ENCODE measurements at places on chromosomes 2 and 18.

DNA sequence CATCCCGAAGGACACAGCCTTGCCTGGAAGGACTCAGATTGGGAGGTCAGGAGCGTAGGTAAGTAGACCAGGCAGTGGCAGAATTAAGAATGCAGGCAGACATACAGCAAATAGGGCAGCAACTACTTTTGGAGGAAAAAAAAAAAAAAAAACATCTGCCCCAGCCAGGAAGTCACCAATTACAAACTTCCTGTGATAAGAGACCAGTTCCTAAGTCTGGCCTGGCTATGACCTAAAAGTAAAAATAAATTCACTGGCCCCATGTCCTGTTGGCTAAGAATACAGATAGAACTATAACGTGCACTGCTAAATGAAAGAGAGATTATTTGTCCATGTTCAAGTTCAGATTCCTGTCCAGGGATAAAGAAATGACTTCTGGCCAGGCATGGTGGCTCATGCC, 45.2 kb upstream of the NOSTRIN start:
- no peak for DNase-seq

DNA sequence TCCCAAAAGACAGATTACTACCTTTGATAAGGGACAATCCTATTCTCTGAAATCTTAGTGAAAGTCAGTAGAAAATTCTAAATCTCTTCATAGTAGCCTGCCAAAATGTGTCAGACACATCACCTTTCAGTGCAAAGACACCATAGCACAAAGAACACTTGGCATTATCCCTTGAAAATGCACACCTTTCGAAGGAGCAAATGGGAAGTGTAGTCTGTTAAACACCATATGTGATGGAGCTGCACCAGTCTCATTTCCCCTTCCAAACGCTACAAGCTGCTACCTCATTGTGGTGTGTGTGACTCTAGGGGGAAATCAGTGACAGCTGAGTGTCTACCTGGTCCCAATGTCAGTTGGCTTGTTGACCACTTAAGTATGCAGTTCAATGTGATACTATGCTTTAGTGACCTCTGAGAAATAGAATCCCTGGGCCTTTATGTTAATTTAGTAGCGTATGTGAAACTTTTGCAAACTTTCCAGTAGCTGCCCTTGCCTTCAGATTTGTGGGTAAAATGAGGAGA, 551.7 kb downstream of the ARHGAP15 start:
- DNase-seq = no peak

DNA sequence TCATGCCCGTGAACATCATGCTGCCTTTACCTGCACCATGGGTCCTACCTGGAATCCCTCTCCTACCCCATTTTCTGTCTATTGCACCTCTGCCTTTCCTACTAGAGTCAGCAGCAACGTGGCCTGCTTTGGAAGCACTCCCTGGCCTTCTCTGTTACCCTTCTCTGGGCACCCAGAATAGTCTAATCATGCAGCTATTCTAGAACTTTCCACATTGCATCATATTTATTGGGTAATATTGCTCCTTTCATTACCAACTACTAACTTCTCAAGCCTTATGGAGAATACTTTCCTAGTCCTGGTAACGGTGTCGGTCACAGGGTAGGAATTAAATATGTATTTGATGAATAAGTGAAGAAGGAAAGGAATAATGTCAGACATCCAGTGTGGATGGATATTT, 33.3 kb upstream of the CREG2 start:
- no peak for DNase-seq

DNA sequence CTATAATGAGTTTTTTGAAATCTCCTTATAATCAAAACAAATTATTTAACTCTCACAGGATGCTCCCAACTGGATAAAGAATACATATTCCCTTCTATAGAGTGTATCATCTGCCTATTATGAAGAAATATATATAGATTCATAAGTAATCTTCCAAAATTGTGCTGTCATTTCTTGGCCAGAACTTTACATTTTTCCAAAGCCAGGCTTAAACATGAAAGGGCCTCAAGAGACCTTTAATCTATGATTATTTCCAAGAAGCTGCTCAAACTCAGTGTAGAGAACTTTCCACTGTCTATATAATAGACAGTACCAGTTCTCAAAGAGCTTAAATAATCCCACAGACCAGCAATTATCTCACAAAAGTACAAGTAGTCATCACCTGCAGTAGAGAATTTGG, 211.0 kb downstream of the AKAIN1 start:
- DNase-seq = no peak

GRCh38 chr2:227623226-227623625, 5.9 kb downstream of the SCYGR4 start:
- DNase-seq = no peak

GRCh38 chr2:12436483-12436882, 280.3 kb upstream of the TRIB2 start:
- no peak for DNase-seq

- peak; percentile 3 for DNase-seq
These were observed 135.3 kb downstream of the INSIG2 start for GRCh38 chr2:118223511-118223991.

DNA sequence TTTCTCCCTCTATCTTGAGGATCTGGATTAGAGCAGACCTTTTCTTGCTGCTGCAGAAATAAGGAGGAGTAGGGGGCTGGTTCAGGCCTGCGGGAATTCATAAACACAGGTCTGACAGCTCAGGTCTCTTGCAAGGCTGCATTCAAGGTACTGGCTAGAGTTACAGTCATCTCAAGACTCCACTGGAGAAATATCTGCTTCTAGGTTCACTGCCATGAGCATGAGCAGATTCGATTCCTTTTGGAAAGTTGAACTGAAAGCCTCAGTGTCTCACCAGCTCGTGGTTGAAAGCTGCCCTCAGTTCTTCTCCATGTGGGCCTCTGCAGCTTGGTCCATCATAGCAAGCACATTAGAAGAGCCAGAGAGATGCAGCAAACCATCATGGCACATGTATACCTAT, 124.4 kb upstream of the SETBP1 start:
- no peak for DNase-seq

GRCh38 chr18:5975111-5976002, 80.0 kb upstream of the TMEM200C start:
- DNase-seq = peak; percentile 31

DNA sequence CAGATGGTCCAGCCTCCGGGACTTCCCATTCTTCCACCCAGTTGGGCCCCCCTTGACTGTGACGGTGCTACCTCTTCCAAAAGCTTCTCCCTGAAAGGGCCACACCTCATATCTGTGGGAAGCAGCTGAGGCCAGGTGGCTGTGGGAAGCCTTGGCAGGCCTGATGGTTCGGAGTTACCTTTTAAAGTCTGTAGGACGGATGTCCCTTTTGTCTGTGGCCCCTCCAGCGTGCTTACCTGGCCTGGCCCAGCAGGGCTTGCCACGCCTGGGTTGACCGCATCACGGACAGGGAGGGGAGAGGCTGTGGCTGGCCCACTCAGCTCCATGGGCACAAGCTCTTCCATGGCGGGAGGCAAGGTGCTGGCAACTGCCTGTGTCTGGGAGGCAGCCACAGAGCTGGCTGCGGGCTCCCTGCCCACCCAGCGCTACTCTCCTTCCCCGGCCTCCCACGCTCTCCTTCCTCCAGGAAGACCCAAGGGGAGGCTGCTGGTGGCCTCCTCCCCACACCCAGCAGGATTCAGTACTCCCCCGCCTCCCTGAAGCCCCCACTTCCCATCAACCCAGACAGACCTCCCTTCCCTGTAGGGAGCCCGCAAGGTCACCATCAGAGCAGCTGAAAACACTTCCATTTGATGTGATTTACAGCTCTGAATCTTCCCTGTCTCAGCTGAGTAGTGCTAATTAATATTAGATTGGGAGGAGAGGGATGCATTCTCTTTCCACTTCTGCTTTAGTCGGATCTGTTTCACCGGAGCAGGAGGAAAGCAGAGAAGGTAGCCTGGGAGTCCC, 52.8 kb downstream of the EDAR start:
- no peak for DNase-seq

GRCh38 chr2:44001716-44002115, 5.9 kb upstream of the LRPPRC start:
- DNase-seq = no peak

- DNase-seq = no peak
These were observed 16.2 kb downstream of the SETBP1 start for GRCh38 chr18:44696892-44697291.

DNA sequence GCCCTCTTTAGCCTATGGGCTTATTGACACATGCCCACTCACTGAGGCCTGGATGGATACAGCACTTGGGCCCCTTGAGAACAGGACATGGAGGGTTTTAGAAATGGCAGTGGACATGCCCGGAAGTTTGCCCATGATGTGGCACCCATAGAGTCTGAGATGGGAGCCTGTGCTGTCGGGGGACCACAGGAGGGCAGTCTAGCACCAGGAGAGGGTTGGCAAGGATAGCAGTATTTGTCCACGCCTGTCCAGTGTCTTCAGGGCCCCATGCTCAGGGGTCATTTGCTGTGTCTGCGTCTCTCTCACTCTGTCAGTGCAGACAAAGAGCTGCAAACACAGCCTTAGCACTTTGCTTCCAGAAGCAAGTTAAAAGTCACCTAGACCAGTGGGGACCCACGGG, 48.7 kb downstream of the IL1RL2 start:
- DNase-seq = peak; percentile 18

GRCh38 chr2:575030-575726, 102.0 kb downstream of the TMEM18 start:
- DNase-seq = no peak

DNA sequence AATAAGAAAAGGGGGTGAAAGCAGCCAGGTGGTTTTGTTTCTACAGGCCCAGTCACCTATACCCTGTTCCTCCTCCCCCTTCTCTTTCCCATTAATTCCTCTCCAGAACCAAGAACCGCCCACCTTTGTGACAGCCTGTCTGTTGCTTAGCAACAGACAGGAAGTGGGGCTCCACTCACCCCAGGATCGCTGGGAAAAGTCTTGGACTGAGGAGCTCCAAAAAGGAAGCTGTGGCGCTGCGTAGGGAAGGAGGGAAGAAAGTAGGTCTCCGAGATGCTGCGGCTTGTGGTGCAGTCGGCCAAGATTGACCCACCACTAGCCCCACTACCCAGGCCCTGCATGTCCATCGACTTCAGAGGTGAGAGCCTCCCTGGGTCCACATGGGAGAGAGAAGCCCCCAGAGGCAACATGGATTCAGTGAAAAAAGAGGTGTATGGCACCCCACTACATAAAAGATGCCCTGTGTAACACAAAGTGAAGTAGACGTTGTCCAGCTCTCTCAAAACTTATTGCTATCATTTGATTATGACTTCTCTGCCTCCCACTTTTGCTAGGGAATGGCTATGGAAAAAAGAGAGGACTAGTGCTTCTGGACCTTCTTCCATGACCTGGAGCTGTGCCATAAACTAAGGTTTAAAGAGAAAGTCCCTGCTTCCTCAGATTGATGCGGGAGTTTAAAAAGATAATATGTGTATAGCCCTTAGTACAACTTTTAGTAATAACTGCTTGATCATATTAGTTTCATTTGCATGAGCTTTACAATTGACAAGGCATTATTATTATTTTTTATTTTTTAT, at the start of gene FER1L5:
TSS of gene FER1L5 (plus strand) at position 201 of the 797 bp plus-strand sequence. CDS start at position 274, 73 bp downstream.
- no peak for DNase-seq

GRCh38 chr18:69734536-69734935, 213.1 kb downstream of the CD226 start:
- no peak for DNase-seq

DNA sequence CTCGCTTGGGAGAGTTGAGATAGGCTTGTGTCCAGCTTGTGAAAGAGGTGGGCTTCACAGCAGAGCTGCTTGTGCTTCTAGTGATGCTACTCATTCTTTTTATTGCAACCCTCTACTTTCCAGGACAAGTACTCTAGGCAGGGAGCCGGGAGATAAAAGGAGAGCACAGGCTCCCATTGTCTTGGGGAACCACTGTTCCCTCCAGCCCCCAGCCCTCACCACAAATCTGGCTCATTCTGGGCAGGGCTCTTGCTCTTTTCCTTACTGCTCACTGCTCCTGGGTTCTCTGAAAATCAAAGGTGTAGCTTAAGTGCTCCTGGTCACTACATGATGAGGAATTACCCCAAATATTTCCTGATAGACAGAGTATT, 81.4 kb downstream of the CABYR start:
- no peak for DNase-seq

- no peak for DNase-seq
These were observed 89.1 kb downstream of the FIGN start for GRCh38 chr2:163646687-163647086.

- peak; percentile 83 for DNase-seq
These were observed 795 bp downstream of the METTL21A start for GRCh38 chr2:207624185-207625013.

DNA sequence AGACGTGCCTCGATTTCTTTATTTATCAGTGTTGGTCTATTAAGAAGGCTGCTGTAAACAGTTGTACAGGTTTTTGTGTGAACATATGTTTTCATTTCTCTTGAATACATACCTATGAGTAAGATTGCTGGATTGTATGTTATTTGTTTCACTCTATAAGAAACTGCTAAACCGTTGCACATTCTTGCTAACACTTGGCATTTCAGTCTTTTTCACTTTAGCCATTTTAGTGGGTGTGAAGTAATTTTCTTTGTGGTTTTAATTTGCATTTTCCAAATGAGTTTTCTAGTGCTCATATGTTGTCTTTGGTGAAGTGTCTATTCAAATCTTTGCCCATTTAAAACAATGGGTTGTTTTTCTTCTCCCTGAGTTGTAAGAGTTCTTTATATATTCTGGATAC, 221.5 kb upstream of the SMAD7 start:
- peak; percentile 75 for DNase-seq

DNA sequence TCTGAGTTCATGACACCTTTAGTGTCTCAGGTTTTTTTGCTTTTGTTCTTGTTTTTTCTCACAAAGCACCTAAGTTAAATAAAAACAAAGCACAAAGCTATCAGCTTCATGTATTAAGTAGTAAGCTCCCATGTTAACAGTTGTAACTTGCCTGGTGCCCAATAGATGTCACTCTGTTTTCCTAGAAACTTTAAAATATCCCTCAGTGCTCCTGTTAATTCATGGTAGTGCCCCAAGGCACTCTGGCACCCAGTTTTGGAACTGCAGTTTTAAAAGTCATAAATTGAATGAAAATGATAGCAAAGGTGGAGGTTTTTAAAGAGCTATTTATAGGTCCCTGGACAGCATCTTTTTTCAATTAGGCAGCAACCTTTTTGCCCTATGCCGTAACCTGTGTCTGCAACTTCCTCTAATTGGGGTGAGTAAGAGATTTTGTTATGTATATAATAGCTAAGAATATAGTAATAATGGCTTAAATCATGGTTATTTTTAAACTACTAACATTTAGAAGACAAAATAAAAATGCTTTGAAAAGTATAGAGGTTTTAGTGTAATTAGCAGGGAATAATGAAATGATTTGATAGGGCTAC, 555.0 kb upstream of the TMEFF2 start:
- no peak for DNase-seq

DNA sequence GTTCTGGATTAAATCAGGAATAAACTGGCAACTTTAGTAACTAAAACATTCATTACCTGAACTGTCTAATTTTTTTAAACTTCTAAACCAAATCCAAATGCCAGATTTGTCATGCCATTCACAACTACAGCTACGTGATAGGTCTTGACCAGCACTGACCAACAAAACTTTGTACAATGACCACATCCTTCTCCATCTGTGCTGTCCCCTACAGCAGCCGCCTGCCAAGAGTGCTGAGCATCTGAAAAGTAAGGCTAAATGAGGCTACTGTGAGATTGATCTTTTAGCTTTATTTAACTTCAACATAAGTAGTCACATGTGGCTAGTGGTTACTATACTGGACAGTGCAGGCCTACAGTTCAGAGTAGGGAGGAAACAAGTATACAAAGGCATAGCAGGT, 7.6 kb downstream of the FAM168B start:
- DNase-seq = no peak
